Fibroblast of skin of scalp (primary cell): ENCODE measurements at places on chromosomes 4 and X.
A peak's percentile ranks its signal among the peaks of the same experiment; 100 is the strongest.

DNA sequence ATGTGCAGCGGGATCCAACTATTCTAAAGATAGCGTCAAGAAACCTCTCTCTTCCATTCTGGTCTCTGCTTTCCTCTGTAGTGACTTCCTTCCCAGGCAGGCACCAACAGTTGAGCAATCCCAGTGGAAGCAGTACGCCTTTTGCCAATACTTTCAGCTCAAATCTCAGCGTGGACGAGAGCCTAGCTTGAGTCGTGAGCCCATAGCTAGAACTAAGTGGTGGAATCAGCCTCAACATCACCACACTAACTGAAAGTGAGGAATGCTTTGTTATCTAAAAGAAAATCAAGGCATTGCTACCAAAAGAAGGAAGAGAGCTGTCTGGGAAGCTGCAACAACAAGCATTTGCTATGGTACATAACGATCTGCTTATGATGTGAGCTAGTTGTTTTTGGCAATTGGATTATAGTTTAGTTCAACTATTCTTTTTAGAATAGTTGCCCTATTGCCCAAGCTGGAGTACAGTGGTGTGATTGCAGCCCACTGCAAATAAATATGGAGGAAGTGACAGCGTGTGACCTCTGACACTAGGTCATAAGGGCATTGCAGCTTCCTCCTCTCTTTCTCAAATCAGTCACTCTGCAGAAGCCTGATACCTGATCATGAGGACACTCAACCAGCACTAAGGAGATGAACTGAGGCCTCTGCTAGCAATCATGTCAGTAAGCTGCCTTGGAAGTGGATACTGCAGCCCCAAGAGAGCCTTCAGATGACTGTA lies 24.7 kb upstream of the FRYL start:
- no peak for DNase-seq

GRCh38 chr4:22921936-22922335 lies 229.2 kb downstream of the GBA3 start:
- DNase-seq = no peak

DNA sequence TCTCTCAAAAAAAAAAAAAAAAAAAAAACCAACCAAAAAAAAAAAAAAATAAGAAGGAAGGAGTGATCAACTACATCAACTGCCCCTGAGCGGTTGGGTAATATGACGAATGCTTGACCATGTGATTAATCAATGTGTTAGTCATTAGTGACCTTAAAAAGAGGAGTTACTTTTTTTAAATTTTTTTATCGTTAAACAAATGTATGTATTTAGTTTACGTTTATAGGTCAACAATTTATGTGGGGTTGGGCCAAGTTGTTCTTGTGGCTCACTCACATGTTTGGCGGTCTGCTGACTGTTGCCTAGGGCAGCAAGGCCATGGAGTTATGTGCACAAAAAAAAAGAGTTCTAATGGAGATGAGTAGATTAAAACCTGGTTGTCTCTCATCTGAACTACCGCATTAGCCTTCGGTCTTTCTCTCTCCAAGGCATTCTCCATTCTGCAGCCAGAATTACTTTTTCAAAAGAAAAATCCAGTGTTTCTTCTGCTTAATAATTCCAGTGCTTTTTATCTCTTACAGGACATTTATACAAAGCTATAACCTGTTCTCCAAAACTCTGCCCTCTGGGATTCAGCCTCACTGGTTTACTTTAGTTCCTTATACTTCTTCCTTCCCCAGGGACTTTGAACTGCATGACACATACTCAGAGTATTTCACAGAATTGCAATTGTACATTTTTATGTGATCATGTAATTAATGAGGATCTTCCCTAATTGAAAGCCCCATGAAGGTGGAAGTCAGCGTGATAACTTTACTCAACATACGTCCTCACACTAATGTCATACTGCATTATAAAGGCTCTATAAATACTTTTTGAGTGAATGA lies 505.5 kb downstream of the ANKRD50 start:
- DNase-seq = peak; percentile 77

- no peak for DNase-seq
These were observed 17.9 kb upstream of the HAND2 start for GRCh38 chr4:173547889-173548288.

GRCh38 chr4:38832206-38832605 lies 24.4 kb downstream of the TLR6 start:
- no peak for DNase-seq

DNA sequence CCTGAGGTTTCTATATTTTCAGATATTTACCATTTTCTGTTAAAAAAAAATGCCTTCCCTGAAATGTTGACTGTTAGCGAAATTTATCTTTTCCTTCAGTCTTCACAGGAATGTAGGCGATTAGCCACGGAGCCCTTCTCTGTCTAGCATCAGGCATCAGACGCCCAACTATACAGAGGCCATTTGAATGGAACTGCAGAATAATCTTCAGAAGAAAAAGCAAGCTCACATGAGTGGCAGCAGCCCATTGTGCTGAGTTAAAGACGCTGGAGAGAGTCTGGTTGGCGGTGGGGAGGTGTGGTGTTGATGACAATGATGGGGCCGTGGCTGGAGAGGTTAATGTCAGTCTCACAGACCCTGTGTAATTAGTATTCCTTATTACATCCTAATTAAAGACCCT lies 196.8 kb upstream of the LEF1 start:
- no peak for DNase-seq

DNA sequence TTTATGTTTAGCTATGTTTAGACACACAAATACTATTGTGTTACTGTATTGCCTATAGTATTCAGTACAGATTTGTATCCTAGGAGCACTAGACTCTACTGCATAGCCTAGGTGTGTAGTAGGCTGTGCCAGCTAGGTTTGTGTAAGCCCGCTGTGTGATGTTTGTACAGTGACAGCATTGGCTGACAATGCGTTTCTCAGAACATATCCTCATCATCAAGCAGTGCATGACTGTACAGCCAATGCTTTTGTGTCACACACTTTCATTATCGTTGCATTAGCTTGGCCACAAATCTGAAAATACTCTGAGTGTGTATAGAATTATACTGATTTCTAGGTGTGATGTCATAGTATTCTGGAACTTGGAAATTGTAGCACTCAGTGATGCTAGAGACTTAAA lies 63.4 kb downstream of the CLDN34 start:
- DNase-seq = peak; percentile 34

- DNase-seq = no peak
These were observed 39.7 kb downstream of the CLDN2 start for GRCh38 chrX:106959901-106960300.

DNA sequence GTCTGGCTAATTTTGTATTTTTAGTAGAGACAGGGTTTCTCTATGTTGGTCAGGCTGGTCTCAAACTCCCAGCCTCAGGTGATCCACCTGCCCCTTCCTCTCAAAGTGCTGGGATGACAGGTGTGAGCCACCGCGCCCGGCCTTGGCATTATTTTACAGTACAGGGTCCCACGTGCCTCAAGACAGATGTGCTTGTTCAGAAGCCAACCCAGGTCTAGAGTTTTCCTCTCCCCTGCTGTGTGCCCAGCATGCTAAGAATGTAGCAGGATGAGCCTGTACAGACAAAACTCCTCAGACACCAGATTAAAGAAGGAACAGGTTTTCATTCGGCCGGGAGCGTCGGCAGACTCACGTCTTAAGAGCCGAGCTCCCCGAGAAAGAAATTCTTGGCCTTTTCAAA lies 42.2 kb downstream of the CRLF2 start:
- DNase-seq = no peak

- DNase-seq = no peak
These were observed 22.4 kb downstream of the GK2 start for GRCh38 chr4:79385641-79386040.

GRCh38 chrX:10756441-10756840 lies 136.1 kb upstream of the MID1 start:
- peak; percentile 87 for DNase-seq

DNA sequence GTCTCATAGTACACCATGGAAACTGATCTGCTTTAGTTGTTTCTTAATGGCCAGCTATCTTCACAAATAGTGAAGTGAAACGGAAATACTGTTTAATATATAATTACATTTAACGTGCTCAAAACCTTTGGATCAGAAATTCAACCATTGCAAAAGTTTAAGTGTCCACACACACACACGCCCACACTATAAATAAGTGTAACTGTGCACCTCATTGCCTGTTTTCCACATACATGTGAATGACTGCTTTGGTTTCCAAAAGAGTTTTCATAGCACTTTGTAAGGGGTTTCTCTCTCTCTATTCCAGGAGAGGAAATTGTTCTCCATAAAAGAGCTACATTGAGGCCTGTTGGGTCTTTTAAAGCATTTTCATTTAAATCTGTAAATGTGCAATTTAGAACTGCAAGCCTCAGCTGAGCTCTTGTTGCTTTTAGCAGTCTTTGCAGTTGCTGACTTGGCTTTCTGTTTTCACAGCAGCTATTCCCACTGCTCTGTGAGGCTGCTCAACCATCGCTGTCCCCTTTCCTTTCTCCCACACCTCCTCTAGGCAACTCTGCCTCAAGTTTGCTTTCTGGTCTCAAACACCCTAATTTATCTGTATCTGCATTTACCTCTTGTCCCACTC lies 94.5 kb downstream of the RAPGEF2 start:
- DNase-seq = no peak

DNA sequence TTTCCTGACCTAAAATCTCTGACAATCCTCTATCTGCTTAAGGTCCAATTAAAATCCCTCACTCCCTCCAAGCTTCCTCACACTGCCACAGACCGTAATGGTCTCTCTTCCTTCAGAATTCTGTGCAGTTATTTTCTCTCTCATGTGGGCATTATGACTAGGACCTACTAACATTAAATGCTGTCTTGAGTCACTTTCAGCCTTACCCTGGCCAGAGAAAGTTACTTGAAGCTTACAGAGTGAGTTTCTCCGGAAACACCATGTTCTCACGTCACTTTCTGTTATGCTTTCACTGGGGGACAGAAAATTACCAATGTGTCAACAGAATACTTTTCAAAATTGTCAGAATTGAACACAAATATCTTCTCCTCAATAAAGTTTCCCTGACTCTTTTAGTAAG lies 271.8 kb downstream of the INPP4B start:
- DNase-seq = no peak

DNA sequence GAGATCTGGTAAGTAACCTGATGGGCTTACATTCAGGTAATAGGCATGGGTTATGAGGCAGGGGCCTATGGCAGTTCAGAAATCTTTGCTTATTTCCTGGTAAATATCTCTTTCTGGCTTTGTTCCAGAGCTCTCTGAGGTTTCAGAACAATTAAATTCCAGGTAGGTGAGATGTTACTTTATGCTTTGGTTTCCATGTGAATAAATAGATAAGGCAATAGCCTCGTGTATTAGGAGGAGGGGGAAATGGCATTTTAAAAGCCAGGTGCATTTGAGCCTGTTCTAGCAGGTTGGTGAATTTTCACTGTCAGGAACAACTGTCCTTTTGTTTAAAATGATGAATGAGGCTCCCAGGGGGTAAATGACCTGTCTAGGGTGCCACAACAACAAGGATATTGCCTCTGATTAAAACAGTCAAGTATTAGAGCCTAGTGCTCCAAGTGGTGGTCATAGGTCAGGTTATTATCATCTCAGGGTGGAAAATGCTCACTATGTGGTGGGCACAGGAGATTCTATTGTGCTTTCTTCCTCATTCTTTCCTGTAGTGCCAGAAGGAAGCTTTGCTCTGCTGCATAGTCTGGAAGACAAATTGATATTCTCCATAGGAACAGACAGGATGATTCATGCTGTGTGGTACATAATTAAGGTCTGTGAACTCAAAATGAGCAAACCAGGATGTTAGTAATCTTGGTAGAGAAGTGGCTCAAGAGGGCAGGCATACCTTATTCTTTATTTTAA lies 296.2 kb downstream of the INPP4B start:
- peak; percentile 43 for DNase-seq
